Hematopoietic multipotent progenitor cell treated with erythropoietin and hydrocortisone succinate and interleukin-3 and kit ligand, for 8 days (in vitro differentiated cells): ENCODE measurements at places on chromosomes 12 and 14.

GRCh38 chr14:64875350-64875749 lies 4.4 kb downstream of the SPTB start:
- no peak for DNase-seq

GRCh38 chr12:47825173-47825639 lies 5.5 kb upstream of the HDAC7 start:
- DNase-seq: no peak

- DNase-seq: no peak
Observed at GRCh38 chr12:120650233-120650690, 9.8 kb downstream of the CABP1 start.

GRCh38 chr12:79302162-79302814 lies 388.5 kb downstream of the PAWR start:
- no peak for DNase-seq

DNA sequence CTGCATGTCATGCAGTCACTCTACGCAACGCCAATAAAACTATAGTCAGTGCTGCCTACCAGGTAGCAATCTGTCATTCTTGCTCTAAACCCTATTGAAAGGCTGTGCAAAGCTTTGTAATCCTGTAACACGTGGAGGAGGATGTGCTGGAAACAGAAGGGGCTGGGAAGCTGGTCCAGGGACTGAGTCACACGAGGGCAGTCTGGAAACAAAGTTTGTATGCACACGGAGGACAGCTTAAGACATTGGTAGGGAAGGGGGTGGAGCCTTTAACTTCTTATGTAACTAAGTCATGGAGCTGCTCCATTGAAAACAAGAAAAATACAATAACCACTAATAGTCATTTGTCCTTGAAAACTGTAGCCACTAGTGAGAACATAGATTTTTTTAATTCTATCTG lies 128.0 kb downstream of the BCAT1 start:
- DNase-seq: no peak

DNA sequence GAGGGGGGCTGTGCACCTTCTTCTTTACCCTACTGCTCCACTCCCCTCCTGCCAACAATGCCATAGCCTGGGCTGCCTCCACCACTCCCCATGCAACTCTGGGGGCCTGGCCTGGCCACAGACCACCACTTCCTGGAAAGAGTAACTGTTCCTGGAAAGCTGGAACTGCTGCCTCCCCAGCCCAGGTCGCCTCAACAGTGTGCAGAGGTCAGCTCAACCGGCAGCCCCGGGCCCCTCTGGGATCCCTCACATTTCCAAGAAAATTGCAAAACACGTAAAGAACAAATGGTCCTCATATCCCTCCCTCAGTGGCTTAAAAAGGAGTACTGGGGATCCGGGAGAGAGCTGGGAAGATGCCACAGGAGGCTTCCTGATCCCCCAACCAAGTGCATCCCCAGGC lies 22.4 kb upstream of the DIO3 start:
- DNase-seq: no peak

DNA sequence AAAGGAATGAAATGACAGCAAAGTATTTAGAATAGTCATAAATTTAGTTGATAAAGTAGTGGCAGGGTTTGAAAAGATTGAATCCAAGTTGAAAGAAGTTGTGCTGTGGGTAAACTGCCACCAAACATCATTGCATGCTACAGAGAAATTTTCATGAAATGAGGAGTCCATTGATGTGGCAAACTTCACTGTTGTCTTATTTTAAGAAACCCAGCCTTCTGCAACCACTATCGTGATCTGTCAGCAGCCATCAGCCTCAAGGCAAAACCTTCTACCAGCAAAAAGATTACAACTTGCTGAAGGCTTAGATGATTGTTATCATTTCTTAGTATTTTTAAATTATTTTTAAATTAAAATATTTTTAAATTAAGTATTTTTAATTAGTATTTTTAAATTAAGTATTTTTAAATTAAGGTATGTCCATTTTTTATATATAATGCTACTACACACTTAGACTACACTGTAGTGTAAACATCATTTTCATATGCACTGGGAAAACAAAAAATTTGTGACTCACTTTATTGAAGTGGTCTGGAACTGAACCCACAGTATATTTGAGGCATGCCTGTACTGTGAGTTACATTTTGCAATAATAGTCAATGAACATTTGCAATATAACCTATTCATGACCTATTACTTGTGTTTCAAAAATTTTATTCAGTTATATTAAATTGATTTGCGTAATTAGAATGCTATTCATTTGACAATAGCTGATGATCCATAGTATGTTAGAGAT lies 67.2 kb upstream of the SYT1 start:
- no peak for DNase-seq

GRCh38 chr12:70275045-70275444 lies 31.8 kb downstream of the CNOT2 start:
- DNase-seq: no peak

DNA sequence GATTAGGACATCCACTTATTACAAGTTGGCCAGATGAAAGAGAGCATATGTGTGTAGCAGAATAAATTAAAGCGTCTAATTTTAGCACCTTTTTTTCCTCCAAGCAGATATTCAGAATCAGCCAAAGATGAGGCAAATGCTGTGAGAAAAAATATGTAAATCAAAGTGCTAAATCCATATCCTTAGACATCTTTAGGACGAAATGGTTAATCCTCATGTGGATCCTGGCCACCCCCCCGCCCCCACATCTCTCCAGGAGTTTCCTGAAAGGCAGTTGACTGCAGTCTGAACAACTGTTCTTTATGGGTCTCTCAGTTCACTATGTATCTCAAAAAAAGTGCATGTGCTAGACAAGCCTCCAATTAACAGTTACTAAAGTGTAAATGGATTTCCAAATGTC lies 1768.1 kb upstream of the SEL1L start:
- no peak for DNase-seq

DNA sequence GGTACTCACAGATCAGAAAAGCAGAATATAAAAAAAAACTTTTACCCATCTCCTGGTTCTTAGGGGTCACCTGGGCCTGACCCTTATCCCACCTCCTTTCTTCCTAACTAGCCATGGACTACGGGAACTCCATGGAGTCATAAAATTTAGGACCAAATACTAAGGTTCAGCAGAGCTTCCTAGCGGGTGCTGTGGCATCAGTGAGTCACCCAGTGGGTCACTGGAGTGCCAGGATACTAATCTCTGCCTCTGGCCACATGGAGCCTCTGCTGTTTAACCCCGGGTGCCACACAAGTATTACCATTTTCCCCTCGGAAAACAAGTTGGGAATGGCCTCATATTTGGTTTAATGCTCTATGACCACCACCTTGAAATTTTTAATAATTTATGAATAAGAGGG lies 6.9 kb downstream of the ZBTB39 start:
- no peak for DNase-seq

DNA sequence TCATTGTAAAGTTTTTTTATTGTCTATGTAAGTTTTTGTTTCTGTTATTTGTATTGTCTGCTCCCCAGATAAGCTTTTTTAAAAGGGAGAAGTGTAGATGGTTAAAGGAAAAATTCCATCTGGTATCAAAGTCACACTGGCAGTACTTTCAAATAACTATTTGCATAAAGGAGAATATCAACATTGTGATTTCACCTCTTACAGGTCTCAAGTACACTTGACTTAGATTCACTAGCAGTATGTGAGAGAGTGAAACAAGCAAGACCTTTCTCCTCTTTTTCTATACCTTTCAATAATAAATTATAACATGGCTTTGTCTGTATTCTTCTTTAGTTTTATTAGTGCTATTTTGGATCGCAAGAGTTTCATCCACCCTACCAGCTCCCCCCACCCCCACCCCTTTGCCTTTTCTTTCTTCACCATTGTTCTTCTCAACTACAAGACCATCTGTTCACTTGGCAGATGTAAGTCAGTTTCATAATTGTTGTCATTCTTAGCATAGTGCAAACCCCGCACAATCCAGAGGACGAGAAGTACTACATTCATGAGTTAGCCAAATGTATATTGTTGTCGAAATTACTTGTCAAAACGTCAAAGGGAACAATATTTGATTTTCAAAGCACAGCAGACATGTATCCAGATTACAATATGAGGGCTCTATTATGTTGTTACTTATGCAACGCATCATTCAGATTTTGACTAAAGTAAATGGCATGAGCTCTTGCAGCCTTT lies 602.7 kb upstream of the FLRT2 start:
- no peak for DNase-seq

DNA sequence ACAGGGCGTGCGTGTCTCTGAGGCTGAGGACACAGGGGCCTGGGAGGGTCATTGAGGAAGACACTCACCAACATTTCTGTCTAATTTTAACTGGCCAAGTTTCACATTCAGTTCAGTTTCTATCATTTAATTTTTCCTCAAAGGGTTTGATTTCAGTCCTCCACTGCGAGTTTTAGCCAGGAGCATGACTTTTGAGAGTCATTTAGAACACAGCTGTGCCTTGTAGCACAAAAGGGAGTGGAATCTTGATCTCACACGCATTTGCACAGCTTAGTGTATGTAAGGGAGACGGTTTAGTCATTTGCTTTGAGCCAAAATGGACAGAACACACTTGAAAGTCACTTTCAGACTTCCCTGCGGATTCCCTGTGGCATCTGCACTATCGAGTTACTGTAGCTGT lies 1090.8 kb downstream of the BCL11B start:
- DNase-seq: no peak

DNA sequence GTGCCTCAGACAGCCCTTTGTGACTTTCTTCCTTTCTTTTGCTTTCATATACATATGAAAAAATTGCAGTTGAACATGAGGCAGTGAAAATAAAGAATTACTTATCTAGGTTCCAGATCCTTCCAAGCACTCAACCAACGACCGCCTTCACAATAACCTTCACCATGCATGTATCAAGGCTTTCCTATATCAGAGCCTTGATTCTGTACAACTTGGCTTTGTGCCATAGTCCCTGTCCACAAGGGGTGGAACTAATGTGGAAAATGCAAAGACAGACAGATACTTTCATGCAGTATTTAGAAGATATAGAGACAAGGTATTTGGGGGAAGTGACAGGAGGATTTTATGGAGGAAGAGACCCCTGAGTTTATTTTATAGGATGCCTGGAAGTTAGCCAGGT lies 48.6 kb upstream of the PLEKHA5 start:
- no peak for DNase-seq

DNA sequence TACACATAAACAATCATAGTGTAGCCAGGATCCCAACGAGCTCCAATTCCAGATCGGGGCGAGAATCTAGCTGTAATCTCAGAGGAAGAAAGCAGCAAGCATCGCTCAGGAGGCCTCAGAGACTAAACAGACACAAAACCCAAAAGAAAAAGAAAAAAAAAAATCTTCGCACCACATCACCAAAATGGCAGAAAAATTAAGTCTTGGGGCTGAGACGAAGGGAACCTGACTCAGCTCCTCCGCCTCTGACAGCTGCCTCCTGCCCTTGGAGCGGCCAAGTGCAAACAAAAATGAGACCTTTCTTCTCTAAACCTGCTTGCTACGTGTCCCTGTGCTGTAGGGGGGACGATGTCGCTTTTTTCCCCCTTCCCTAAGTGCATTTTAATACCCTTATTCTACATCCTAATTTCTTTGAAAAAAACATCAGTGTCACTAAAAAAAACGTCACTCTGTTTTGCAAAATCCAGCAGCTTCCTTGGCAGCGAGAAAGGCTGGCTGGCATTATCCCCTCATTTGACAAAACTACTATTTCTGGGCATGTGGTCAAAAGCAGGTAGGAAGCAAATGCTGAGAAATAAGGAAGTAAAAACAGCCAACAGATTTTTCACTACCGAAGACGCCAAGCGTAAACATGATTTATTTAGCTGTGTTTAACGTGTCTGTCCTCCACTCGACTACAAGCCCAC lies 30.5 kb downstream of the BCL11B start:
- DNase-seq: no peak

- no peak for DNase-seq
Observed at GRCh38 chr12:19026614-19027488, 102.7 kb upstream of the PLEKHA5 start.

GRCh38 chr14:89324501-89325298 lies 92.3 kb downstream of the FOXN3 start:
- no peak for DNase-seq

- DNase-seq: peak; percentile 62
Observed at GRCh38 chr14:45426685-45427282, 173.8 kb upstream of the MIS18BP1 start.

DNA sequence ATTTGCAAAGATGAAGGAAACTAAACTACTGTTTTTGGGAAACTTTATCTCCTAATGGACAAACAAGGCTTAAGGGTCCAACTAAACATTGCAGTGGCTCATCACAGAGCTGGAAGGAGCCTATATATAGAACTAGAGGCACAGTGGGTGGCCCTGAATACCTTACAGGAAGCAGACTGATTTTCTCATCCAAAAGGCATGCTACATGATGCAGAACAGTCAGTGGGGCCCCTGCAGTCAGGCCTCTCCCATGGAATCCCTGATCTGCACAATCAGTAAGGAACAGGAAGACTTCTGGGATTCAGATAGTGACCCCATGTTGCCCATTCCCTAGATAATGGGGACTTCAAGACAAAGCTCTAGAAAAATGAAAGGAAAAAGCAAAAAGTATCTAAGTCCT lies 1.9 kb upstream of the LLPH start:
- no peak for DNase-seq

DNA sequence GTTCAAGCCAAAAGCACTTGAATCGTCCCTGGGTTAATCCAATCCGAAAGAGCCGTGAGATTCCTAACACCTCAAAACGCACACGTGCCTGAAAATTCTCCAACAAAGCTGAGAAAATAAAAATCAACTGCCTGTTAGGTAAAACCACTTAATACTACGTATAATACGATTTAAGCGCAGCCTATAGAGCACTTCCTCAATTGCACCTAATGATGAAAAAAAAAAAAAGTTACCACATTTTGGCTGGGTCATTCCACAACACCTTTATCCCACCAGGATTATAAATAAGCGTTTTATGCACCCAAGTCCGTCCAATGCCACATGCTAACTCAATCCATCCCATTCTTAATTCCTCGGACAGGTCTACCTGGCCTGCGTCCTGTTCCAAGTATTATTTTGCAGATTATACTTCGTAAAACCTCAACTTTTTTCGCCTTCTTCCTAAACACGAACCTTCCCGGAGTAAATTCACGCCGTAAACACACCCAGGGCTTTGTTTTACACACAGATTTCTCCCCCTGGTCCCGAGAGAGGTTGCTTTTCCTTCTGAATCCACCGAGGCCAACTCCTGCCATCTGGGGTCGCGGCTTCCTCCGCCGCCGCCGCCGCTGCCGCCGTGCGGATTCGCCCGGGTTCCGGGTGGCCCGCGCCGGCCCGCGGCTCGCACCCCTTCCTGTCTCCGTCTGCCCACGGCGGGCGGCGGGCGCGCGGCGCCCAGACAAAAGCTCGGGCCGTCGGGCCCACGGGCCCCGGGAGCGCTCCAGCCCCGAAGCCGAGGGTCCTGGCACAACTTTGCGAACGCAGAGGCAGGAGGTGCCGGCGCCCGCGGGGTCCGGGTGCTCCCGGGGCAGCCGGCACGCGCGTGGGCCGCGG lies 66.2 kb downstream of the RNF34 start:
- DNase-seq: peak; percentile 39

- DNase-seq: no peak
Observed at GRCh38 chr14:30796707-30797106, 77.7 kb upstream of the COCH start.

- no peak for DNase-seq
Observed at GRCh38 chr12:103556890-103557627, 30.0 kb upstream of the STAB2 start.

- no peak for DNase-seq
Observed at GRCh38 chr12:10307630-10308029, at the start of gene KLRD1. KLRD1 (plus strand) TSS chr12:10307870; CDS start chr12:10308078, 208 bp downstream.
